ENCODE measurements at places on chromosomes 4 and X.

GRCh38 chr4:10803713-10804343 is 119.3 kb upstream of the CLNK start:
- DNase-seq, result no peak

DNA sequence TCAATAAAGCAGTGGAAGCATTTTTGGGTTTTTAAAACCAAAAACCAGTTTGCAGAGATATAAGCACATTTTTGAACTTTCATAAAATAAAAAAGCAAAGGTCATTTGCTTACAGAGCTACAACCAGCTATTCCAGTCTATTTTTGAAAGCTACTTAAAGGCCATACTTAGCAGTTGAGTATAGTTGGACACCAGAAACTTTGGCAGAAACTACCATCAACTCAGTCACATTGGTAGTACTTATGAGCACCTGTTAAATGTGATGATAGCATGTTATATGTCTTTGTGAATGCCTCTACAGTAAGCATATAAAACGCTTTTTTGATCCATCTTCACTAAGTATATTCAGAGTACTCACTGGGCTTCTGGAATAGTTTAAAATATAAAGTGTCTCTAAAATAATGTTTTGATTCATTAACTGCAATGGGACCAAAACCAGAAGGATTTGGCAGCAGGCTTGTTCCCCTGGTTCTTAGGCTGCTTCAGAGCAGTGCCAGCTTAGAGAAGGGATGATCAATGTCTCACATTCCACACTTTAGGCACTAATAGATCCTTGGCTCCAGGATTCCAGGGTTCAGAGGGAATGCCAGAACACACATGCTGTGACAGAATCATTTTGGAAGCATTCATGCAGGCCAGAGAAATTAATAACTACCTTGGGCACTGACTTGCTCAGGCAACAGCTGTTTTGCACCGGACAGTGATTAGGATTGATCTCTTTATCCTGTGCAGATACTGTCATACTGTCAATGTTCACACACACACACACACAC is 103.9 kb downstream of the IQCM start:
- no peak for DNase-seq

- no peak for DNase-seq
Observed at GRCh38 chr4:38030023-38030422, 69.8 kb downstream of the PTTG2 start.

DNA sequence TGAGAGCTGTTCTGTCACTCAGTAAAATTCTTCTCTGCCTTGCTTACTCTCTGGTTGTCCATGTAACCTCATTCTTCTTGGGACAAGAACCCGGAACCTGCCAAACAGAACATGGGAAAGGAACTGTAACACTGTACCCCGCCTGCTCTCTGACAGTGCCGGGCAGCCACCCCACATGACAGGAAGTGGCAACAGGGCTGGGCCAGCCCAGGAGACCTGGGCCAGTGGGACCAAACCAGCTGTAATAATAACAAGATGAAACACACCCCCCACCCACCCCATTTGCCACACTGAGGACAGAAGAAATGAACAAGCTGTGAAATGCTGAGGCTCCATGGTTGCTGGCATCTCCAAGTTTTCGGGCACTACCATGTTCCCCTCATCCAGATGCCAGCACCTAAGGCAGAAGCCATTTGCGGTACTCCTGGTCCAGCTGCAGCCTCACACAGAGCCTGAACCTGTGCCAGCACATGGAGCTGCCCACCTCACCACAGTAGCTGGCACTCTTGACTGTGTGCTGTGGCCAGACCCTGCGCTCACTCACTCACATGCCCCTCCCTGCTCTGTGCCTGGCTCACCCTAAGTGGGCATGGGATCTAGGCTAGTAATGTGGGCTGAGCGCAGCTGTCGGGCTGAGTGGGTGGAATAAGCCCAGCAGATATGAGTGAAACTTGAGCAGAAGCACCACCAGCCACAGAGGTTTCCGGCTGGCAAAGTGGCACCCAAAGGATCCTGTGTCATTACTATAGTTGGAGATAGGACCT is 126.2 kb upstream of the UGT8 start:
- DNase-seq, result no peak

DNA sequence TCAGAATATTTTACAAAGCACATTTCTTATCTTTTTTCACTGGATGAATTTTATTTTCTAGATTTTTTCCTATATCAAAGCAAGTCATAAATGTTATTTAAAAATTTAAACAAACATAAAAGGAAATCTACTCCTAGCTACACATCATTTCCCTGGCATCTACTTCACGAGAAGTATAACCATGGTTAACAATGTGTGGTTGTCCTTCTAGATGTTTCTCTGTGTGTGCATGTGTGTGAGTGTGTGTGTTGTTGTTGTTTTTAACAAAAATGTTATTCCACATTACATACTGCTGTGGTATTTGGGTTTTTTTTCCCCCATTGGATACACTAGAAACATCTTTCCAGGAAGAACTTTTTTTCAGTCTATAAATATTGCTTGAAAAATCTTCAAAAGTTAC is 103.1 kb downstream of the CHIC2 start:
- no peak for DNase-seq

- DNase-seq, result no peak
Observed at GRCh38 chr4:105182211-105182610, 35.5 kb downstream of the TET2 start.

GRCh38 chr4:169037506-169037905 is 27.5 kb upstream of the CBR4 start:
- peak; percentile 9 for DNase-seq

GRCh38 chrX:101408532-101408841 is 465 bp downstream of the HNRNPH2 start:
- no peak for DNase-seq

DNA sequence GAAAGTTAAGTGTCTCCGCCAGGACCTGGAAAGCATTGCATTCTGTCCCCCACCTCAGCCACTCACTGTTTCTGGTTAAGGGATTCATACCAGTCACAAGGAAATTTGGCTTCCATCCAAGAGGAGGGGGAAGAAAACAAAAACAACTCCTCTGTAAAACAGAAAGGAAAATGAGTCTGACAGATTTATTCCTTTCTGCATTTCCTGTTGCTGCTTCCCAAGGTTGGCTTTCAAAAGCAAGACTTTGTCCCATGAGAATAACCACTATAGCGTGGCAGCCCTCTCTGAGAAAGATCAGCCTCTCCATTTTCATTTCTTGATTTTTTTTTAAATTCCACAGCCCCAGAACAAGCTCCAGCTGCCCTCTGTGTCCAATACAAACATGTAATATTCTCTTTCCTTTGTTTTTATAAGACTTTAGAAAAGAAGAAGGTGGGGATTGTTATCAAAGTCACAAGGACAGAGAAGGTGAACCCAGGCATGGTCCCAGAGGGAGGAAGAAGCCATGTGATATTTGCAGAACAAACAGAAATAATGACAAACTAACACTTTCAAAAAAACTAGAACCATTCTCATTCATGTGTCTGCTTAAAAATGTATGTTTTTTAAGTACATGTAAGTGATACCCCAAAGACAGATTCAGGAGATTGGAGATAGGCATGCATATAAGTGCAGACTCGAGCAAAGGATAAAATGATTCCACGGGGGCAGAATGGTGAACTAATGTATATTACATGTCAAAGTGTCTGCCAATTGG is 90.7 kb upstream of the DCLK2 start:
- DNase-seq, result peak; percentile 27

DNA sequence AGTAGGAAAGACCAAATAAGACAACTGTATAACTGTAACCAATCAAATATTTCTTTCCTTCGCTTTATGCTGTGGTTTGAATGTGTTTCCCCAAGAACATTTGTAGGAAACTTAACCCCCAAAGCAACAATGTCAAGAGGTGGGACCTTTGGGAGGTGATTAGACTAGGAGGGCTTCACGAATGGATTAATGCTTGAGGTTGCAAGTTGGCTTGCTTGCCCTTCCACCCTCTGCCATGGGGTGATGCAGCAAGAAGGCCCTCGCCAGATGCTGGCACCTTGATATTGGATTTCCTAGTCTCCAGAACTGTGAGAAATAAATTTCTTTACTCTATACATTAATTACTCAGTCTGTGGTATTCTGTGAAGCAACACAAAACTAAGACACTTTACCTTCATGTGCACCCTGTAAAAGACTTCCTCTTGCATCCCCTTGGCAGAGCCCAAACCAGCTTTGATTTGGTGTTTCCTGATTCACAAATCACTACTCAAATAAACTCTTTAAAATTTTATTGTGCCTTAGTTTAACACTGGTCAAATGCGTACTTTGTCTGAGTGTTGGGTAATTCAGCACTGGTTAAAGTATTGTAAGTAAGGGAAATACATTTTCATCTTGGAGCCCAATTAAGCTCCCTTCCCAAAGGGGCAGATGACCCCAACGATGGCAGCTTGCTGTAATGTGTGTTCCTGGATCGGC is 59.9 kb downstream of the COQ2 start:
- DNase-seq, result no peak

GRCh38 chr4:48681856-48682255 is 98.2 kb downstream of the FRYL start:
- no peak for DNase-seq

- no peak for DNase-seq
Observed at GRCh38 chr4:21901831-21902230, 46.7 kb downstream of the KCNIP4 start.

- no peak for DNase-seq
Observed at GRCh38 chr4:186258216-186258811, 7.7 kb upstream of the F11 start.

DNA sequence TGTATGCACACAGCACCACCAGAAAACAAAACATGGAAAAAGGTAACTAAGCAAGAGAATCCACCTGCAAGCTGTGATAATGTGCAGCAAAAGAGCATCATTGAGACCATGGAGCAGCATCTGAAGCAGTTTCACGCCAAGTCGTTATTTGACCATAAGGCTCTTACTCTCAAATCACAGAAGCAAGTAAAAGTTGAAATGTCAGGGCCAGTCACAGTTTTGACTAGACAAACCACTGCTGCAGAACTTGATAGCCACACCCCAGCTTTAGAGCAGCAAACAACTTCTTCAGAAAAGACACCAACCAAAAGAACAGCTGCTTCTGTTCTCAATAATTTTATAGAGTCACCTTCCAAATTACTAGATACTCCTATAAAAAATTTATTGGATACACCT is 90.2 kb downstream of the TET2 start:
- no peak for DNase-seq

GRCh38 chr4:20456407-20456806 is 204.7 kb downstream of the SLIT2 start:
- DNase-seq, result no peak

DNA sequence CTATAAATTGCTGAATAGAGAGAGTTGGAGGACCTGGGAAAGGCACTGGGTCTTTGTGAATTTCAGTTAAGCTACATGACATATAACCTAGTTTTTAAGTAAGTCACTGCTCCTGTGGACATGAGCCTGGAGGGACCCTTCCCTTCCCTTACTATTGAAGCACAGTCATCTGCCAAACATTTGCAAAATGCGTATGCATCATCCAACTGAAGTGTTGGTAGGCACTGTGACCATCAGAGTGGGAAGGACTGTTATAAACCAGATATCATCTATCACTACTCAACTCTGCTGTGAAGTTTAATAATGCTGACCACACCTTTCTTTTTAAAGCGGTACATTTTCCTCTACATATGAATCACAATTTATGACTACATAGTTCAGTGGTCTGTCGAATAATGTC is 5.2 kb downstream of the GABRA3 start:
- no peak for DNase-seq

DNA sequence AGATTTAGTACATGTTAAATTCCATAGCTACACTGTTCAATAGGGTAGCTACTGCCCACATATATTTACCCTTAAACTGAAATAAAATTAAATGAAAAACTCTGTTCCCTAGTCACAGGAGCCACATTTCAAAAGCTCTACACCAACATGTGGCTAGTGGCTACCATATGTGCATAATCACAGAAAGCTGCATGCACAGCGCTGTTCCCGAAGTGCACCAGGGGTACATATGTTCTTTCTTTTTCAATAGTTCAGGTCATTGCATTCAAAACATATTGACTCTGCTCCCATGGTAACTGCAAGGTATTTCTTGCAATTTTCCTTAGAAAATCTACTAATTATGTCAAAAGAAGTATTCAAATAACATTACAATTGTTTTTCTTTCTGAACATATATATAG is 591.2 kb downstream of the PDHA2 start:
- no peak for DNase-seq

GRCh38 chr4:140150886-140151698 is 2.9 kb downstream of the MAML3 start:
- peak; percentile 81 for DNase-seq

GRCh38 chr4:102256321-102256720 is 89.0 kb downstream of the SLC39A8 start:
- no peak for DNase-seq

DNA sequence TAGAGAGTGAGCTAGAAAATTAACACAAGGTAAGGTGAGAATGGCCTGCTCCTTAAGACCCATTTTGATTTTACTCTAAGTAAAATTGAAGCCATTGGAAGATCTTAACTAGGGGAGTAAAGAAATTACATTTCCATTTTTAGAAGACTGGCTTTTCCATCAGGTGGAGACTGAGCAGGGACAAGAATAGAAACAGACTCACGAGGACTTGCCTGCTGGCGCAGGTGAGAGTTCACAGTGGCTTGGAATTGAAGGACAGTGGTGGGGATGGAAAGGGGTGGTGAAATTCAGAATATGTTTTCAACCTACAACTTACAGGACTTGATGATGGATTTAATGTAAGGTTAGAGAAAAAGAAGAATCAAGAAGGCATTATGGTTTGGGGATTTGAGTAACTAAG is 427.4 kb downstream of the INPP4B start:
- DNase-seq, result no peak

- DNase-seq, result no peak
Observed at GRCh38 chr4:127849505-127850234, 31.0 kb upstream of the PLK4 start.

GRCh38 chr4:105674011-105674410 is 34.5 kb downstream of the INTS12 start:
- no peak for DNase-seq

DNA sequence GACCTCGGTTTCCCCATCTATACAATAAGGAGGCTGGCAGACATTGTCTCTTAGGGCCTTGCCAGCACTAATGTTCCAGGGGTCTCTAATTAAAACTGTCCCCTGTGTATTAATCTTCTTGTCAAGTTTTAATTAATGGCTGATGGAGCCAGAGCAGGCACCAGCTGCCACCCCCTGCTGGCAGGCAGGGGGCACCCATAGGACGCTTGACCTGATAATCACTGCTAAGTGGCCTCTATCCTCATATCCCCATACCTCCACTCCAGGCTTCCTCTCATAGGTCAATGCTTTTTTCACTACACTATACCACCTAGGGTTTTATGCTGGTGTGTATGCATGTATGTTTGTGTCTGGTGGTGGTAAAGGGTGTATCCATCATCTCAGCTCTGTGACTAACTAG is 89.4 kb downstream of the EFNB1 start:
- DNase-seq, result no peak

GRCh38 chrX:17860179-17860780 is 818 bp downstream of the RAI2 start:
- peak; percentile 5 for DNase-seq

GRCh38 chr4:184958923-184959210 is 59.4 kb upstream of the HELT start:
- no peak for DNase-seq
